ENCODE measurements at places on chromosomes 3 and 15.

DNA sequence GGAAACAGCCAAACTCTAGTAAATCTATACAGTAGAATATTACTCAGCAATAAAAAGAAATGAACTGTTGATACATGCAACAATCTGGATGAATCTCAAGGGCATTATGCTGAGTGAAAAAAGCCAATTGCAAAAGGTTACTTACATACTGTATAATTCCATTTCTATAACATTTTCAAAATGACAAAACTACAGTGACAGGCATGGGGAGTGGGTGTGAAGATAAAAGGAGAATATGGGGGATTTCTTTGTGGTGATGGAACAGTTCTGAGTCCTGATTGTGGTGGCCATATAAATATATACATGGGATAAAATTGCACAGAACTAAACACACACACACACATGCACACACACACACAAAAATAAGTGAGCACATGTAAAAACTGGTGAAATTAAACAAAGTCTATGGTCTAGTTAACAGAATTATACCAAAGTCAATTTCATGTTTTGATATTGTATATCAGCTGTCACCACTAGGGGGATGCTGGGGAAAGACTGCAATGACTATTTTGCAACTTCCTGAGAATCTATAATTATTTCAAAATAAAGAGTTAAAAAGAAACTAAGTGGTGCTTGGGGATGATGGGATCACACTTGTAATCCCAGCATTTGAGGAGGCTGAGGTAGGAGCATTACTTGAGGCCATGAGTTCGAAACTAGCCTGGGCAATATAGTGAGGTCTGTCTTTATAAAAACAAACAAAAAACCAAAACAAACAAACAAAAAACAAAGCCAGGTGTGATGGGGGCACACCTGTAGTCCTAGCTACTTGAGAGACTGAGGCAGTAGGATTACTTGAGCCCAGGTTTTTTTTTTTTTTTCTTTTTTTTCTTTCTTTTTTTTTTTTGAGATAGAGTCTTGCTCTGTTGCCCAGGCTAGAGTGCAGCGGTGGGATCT lies 66.0 kb downstream of the SPTSSB start:
- DNase-seq: no peak

GRCh38 chr3:167798443-167798842 lies 62.9 kb downstream of the SERPINI1 start:
- DNase-seq: no peak

DNA sequence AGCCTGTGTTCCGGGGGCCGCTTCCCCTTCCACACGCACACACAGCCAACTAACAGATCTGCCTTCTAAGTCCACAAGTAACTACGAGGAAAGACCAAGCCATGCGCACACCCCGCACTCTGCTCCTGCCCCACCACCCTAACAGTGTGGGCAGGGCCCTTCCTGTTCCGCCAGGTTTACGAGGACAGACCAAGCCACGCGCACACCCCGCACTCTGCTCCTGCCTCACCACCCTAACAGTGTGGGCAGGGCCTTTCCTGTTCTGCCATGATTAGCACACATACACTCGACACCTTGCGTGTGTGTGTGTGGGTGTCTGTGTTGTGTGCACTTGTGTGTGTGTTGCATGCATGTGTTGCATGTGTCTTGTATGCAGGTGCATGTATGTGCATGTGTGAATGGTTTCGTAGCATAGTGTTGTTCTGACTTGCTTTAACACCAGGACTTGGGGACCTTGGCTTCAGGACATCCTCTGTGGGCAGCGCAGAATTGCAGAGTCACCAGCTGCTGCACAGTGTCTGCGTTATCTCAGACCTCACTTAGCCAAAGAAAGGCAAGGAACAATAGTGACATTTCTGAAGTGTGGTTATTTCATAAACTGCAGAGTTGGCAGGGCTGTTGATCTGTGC lies 114.4 kb downstream of the CHSY1 start:
- no peak for DNase-seq

GRCh38 chr15:69013726-69014406 lies 629 bp upstream of the NOX5 start:
- DNase-seq: no peak

GRCh38 chr3:32592011-32592410 lies 21.4 kb upstream of the DYNC1LI1 start:
- DNase-seq: no peak

DNA sequence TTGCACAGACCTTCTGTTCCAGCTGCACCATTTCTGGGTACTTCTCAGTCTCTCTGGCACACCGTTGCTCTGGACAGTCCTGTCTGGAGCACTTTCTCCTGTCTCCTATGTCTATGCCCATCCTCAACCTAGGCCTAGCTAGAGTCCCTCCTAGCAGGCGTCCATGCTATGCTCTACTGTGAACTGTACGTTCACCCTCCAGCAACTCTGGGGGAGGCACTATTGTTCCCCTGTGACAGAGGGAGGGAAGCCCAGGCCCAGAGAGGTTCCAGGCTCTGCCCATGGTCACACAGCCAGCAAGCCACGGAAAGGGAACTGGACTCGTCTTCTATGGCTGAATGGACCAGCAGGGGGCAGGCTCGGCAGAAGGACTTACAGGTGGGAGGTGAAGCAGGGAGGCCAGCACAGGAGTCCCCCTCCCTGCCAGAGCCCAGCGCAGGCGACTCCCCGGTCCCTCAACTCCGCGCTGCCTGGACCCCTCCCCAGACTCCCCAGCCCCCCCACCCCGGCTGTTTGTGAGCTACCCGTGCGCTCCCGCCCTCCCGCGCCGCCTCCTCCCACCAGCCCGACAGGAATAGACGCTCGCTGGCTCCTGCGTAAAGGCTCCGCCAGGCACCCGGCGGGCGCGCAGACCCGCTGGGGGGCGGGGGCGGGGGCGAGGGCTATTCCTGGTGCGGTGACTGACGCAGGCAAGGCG lies 1.7 kb upstream of the LINGO1 start:
- DNase-seq: no peak

- DNase-seq: no peak
Measured at GRCh38 chr15:88993662-88994061, 80.5 kb upstream of the MFGE8 start.

GRCh38 chr3:140199743-140200142 lies 264.8 kb downstream of the CLSTN2 start:
- DNase-seq: no peak

DNA sequence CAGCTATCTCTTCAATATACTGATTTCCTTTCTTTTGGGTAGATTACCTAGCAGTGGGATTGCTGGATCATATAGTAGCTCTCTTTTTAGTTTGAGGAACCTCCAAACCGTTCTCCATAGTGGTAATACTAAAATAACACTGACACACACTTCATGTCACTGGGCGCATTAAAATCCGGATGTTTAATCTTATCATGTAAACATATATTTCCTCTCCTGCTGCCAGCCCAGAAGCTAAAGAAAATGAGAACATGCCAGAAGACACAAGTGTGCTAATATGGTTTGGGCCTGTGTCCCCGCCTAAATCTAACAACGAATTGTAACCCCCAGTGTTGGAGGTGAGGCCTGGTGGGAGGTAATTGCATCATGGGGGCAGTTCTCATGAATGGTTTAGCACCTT lies 23.6 kb upstream of the KCNMB2 start:
- no peak for DNase-seq

DNA sequence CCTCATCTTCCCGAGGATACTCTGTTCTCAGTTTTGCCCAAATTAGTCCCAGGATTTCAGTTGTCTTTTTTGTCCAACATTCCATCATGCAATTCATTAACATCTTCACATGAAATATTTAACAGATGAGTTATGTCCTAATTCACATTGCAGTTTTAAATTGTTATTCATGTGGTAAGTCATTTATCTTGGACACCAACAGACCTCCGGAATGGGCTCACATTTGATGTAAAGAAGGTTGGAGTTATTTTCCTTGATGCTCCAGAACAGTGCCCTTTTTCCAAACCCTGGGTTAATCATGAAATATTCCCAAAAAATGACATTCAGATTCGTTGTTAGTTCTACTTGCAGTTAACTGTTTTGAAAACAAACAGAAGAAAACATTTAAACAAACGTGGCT lies 32.8 kb upstream of the LRTM1 start:
- DNase-seq: no peak

DNA sequence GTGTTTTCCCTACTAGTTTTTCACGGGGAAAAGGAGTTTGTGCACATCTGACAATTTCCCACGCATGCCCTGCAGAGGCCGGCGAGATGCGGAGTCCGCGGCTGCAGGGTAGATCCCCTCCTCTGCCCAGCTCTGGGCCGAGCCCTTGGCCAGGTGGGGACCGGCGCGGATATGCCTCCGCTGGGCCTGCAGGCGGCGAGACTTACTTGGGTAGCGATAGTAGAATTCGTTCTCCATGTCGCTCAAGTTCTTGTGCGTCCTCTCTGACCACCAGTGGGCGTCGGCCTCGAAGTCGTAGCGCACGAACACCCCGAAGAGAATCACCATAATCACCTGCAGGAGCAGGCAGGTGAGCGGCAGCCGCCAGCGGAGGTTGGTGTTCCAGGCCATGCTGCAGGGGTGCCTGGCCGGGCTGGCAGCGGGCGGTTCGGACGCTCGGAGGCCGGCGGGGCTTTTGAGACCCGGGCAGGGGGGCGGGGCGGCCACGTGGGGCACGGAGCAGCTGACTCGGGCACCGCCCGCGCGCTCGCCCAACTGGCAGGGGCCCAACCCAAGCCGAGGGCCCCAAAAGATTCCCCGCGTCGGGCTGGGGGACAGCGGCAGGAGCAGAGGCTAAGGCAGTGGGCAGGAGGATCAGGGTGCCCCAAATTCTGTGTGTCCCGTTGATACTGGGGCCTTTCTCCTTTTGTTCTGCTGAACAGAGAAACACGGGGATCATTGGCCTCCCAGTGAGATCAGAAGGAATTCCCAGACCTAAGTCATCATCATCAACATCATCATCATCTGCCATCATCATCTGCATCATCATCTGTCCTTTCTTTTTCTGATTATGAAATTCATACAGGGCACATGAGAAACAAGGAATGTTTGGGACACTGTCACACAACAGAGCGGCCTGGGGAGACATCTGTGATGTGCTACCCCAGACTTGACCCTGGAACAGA lies at the start of gene RHCG:
Gene RHCG, minus strand, starts transcription at position 429 of the 944 bp plus-strand sequence. Its CDS starts 39 bp downstream, at position 390.
- no peak for DNase-seq

GRCh38 chr15:38627689-38628277 lies 63.2 kb upstream of the RASGRP1 start:
- no peak for DNase-seq

- no peak for DNase-seq
Measured at GRCh38 chr15:79028411-79028964, 62.1 kb downstream of the RASGRF1 start.

Measured in KG1 (cell line).